ENCODE measurements at places on chromosomes 1 and 21.
A peak's percentile ranks its signal among the peaks of the same experiment; 100 is the strongest.

DNA sequence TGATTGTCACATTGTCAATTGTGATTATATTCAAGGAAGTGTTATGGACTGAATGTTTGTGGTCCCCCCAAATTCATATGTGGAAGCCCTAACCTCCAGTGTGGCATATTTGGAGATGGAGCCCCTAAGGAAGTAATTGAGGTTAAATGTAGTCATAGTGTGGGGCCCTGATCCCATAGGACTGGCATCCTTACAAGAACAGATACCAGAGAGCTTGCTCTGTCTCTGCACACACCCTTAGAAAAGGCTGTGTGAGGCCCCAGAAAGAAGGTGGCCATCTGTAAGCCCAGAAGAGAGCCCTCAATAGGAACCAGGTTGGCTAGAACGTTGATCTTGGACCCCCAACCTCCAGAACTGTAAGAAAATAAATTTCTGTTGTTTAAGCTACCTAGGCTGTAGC lies 28.1 kb downstream of the VANGL1 start:
- DNase-seq, result no peak

- DNase-seq, result no peak
Measured at GRCh38 chr1:40341491-40342380, 24.6 kb upstream of the COL9A2 start.

DNA sequence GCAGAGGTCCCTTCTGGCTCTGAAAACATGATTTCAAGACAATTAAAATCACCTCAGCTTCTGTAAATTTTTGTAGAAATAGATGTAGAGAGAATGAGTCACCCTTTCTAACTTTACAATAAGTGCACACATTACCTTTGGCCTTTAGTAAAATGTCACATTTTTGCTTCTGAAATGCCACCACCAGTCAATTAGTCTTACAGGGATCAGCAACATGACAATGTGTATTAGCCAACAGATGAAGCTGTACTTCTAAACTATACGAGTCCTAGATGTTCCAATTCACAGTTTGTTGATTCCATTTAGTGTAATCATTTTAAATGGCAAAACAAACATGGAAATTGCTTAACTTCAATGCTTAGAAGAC lies 23.1 kb downstream of the C21orf91 start:
- DNase-seq, result no peak

DNA sequence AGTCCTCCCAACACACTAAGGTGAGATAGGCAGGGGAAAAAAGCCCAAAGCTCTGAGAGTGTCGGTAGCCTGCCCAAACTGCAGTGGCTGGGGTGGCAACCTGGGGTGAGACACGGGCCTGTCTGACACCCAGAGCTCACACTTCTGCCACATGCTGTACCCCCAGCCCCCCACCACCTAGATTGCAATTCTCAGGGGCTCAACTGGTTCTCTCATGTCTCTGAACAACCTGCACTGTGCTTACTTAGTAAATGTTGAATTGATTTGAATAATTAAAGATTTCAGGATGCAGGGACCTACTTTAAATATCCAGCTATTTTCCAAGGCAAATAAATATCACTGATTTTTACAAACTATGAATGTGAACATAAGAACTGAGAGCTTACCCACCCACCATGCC lies 115.5 kb downstream of the EDEM3 start:
- no peak for DNase-seq

- DNase-seq, result peak; percentile 61
Measured at GRCh38 chr1:77889671-77890070, 1.2 kb downstream of the NEXN start.
